ENCODE measurements at places on chromosomes 12 and 14. TPM values are rescaled to one million over a fixed set of nuclear protein-coding genes. Genes with fewer than 3 reads are reported as not detected.

Gene CCDC197
- polyA plus RNA-seq, result not detected

Gene SSTR1
- polyA plus RNA-seq, result 0.48 TPM

Gene OLR1
- polyA plus RNA-seq, result 0.27 TPM

Gene ADAMTS20
- polyA plus RNA-seq, result not detected

Gene NOVA1
- polyA plus RNA-seq, result 3.5 TPM

Gene KLRG1
- polyA plus RNA-seq, result 5.7 TPM

Gene GPX2
- polyA plus RNA-seq, result 0.23 TPM
